ENCODE measurements at places on chromosomes 6 and 20.
A peak's percentile ranks its signal among the peaks of the same experiment; 100 is the strongest.

DNA sequence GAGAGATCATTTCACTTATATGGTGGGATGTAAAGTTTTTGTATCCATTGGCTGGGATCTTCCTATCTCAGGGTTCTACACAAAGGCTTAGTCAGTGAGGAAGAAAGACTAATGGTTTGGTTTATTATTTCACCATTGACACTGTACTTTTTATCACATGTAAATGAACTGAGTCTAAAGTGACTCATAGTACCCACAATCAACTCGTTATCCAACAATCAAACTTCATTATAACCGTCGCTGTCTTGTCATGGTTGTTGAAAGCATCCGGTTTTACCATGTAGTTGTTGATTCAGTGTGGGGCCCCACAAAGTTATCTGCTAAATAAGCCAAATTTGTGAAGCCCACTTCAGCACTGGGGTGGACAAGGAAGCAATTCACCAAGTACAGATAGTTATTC lies 55.8 kb upstream of the MTRF1L start:
- DNase-seq: no peak

DNA sequence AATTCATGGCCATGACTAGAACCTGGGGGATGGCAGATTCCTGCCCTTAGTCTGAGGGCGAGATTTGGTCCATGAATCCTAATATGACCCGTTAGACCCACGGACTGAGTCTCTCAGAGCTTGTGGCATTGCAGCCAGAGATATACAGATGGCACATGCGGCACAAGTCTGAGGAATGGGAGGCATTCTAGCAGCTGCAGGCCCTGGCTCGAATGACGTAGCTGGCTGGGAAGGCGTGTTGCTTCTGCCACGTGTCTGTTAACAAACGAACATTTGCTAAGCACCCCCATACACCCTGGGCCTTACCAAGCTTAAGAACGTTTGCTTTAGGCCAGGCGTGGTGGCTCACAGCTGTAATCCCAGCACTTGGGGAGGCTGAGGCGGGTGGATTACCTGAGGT lies 68.0 kb downstream of the CD164 start:
- no peak for DNase-seq

GRCh38 chr6:146361128-146361924 lies 182.3 kb upstream of the RAB32 start:
- DNase-seq: no peak

- DNase-seq: peak; percentile 68
These were observed 147.6 kb upstream of the TAB2 start for GRCh38 chr6:149169761-149170511.

DNA sequence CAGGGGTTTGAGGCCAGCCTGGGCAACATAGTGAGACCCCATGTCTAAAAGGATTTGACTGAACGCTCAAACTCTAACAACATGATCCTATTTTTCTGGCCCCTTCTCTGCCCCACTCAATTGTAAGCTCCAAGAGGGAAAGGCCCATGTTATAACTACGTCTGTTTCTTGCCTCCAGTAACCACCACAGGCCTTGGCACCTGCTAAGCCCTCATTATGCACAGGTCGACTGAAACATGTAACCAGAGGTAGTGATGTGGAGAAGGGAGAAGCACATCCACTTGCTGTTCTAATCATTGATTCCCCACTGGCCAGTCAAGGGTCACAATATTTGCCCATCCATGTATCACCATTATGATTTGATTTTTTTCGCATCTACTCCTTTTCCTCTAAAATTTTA lies 475.5 kb downstream of the KIF16B start:
- DNase-seq: no peak

- peak; percentile 99 for DNase-seq
These were observed 39.2 kb downstream of the ZMYND8 start for GRCh38 chr20:47317127-47317895.

DNA sequence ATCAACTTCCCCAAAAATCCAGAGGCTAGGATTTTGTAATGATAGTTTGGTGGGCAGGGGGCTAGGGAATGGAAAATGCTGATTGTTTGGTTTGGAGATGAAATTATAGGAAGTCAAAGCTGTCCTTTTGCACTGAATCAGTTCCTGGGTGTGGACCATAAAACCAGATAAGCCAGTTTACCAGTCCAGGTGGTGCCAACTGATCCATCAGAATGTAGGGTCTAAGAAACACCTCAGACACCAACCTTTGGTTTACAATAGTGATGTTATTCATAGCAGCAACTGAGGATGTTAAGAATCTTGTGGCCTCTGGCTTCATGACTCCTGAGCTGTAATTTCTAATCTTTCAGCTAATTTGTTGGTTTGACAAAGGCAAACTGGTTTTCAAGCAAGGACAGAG lies 496.6 kb upstream of the EPHA7 start:
- no peak for DNase-seq

DNA sequence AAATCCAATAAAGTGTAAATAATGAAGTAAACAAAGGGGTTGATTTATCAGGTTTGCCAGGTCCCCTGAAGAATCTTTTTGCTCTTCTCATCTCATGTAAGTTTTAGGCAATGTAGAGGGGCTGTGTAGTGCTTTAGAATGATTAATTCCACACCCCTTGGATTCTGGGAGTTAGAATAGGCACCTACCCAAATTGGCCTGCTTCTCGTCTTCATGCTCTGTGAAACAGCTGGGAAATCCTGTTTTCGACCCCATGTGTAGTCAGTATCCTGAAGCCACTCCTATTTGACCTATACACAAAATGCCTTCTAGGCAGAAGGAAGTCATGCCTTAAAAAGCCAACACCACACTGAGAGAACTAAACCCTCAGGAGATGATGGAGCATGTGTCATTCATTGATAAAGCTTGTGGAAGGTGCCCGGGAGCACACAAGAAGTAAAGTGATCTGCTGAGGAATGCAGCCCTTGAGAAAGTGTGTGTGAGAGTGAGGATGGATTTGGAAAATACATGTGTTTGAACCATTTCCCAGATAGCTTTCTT lies 170.9 kb downstream of the KLHL32 start:
- DNase-seq: no peak

DNA sequence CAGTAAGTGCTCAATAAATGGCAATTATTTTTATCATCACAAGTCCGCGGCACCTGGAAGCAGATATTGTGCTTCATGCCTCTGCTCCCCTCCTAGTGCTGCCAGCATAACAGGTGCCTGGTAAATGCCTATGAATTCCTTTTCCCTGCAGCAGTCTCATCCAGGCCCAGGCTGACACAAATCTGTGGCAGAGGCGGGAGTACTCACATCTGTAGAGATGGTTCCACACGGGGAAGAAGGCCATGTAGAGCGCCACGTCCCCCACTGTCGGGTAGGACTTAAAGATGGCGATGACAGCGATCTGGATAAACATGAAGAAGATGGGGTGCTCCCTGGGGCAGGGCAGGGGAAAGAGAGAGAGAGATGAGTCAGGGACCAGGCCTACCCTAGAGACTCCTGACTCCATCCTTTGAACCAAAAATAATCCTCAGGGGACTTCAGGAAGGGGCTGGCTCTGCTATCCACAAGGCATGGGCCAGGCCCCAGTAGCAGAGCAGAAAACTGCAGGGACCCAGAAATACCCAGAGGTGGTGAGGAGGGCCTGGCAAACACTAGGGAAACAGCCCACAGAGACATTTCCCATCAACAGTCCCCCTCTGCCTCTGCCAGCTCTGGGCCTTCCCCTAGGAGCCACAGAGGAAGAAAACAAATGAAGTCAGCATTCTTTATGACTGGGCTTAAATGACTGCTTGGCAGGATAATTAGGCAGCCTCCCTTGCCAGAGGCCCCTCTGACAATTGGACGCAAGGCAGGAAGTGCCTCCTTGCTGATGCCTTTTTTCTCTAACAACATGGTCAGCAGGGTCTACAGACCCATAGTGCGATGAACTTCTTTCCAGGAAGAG lies 23.0 kb downstream of the MAP1LC3A start:
- no peak for DNase-seq
